ENCODE measurements at places on chromosomes 11 and 22.

DNA sequence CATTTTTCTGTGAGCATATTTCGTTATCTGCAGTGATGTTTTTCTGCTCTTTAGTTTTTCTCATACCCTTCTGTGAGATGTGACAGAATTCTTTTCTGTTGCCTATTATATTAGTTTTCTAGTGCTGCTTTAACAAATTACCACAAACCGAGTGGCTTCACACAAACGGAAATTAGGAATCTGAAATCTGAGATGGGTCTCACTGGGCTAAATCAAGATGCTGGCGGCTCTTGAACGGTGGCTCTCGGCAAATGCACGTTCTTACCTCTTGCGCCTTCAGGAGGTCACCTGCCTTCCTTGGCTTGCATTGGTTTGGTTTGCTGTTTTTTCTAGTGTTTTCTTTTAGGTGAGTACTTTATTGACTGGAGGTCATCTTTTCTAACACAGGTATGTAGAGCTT lies 13.0 kb downstream of the ZBED4 start:
- no peak for DNase-seq

GRCh38 chr11:26995701-26996460 lies 2.0 kb downstream of the FIBIN start:
- no peak for DNase-seq

GRCh38 chr22:19341500-19341899 lies 50.0 kb upstream of the CLTCL1 start:
- DNase-seq, result no peak

- DNase-seq, result no peak
Observed at GRCh38 chr22:31082606-31083376, 1.7 kb downstream of the SMTN start.

GRCh38 chr22:31289344-31289743 lies 2.9 kb downstream of the PIK3IP1 start:
- DNase-seq, result no peak

GRCh38 chr11:70358753-70359152 lies 39.6 kb upstream of the CTTN start:
- DNase-seq, result no peak

GRCh38 chr11:1486054-1486825 lies at the start of gene MOB2:
Gene MOB2, minus strand, starts transcription at chr11:1486779. Its CDS starts 223 bp downstream, at chr11:1486556.
- DNase-seq, result no peak

DNA sequence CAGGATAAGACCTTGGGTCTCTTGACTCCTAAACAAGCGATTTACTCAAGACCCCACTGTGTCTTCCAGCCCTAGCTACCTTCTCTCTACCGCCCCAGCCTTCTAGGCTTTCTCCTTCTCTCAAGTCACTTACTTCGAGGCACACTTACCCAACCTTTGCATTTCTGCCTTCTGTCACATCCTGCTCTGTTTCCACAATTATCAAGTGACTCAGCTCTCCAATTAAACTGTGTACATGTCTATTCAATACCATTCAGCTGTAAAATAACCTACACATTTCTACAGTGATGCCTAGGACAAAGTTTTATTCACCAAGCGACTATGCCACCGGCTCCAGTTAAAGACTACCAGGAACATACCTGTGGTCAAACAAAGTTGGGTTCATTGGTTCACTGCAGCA lies 69.0 kb downstream of the LARGE1 start:
- no peak for DNase-seq

DNA sequence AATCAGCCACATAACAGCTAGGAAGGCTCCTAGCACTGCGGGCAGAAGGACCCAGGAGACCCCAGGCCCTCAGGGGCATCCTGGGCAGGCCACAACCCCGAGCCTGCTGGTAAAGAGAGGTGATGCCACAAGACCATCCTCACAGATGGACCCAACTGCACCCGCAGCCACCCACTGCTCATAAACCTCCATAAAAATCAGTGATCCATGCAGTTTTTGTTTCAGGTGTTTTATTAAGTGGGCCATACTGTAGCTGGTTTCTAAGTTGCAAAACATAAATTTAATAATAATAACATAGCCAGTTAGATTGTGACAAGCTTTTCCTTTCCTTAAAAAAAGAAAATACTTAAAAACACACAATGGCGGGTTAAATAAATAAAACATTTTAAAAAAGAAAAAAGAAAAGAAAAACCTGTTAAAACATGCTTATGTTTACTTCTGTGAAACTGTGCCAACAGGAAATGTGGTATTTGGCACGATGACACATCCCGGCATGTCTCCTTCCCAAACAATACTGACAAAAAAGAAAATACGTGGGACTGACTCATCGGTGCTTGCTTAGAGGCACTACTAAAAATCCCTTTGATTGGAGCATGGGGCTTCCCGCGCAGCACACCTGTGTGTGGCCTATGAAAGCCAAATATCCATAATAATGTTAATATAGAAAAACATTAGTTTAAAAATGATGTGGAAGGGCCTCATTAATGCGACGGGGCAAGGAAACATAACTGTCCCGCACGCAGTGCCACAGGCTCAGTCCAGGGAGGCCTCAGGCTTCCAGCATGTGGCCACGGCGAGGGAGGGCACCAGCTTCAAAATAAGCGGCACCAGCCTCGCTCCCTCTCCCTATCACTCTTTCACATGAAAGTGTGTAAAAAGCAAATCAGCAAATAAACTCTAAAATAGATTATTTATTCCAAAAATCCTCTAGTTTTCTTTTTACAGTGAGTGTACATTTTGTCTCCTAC lies 47.5 kb upstream of the SCUBE2 start:
- DNase-seq, result peak; percentile 54

- no peak for DNase-seq
Observed at GRCh38 chr11:17116117-17116516, 38.6 kb upstream of the RPS13 start.

- no peak for DNase-seq
Observed at GRCh38 chr11:117510646-117511045, 183.0 kb downstream of the CEP164 start.

DNA sequence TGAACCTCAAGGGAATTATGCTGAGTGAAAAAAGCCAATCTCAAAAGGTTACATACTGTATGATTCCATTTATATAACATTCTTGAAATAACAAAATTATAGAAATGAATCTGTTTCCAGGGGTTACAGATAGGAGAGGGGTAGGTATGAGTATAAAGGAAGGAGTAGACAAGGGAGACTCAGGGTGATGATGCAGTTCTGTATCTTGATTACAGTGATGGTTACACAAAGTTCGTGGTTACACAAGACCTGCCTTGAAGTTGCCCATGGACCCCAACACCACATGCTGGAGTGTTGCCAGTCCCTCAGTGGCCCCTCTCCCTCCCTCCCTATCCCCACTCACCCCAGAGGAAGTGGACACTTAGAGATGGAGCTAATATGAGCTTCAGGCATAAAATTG lies 20.3 kb downstream of the STK33 start:
- no peak for DNase-seq

GRCh38 chr11:96105197-96105895 lies 181.4 kb upstream of the MTMR2 start:
- no peak for DNase-seq

- DNase-seq, result no peak
Observed at GRCh38 chr11:119320240-119320775, 3.4 kb upstream of the MCAM start.

- DNase-seq, result no peak
Observed at GRCh38 chr11:34346551-34346950, 11.3 kb downstream of the ABTB2 start.

GRCh38 chr11:73551677-73552076 lies 46.2 kb downstream of the FAM168A start:
- DNase-seq, result no peak

GRCh38 chr22:42933485-42934091 lies 76.5 kb upstream of the ARFGAP3 start:
- no peak for DNase-seq

DNA sequence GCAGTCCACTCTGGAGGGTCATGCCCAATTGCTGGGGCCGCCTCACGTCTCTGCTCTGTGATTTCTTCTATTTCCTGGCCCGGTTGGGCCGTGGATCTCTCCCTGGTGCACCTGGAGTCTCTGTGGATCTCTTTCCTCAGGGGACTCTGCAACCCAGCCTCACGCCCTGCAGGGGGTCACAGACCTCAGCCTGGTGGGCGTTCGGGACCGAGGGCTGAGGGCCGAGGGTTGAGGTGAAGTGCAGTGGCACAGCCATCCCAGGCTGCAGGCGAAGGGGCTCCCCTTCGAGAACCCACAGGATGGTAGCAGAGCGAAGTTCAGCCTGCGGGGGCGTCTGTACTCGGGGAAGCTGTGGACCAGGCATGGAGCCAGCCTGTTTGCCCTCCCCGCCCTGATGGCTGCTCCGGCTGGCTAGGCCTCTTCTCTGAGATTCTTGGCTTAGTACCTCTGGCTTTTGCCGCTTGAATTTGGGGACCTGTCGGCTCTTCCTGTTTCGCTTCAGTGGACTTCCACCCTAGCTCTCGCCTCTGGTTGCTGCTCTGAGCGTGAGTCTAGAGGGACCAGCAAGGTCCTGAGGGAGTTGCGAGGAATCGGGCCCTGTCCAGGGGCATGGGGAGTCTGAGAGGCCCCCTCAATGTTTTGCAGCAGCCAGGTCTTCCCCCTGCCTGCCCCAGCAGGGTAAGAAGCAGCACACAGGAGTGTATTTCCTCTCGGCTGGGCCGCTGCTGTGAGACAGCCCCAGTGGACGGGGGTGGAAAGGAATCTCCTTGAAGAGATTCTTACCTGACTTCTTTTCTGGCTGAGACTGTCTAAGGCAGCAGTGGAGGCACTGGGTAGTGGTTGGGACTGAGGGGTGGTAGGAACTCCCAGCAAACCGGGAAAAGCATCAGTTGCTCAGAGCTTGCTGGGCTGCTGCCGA lies 140.8 kb downstream of the TBC1D22A start:
- no peak for DNase-seq
